ENCODE measurements at places on chromosomes 5 and 9. TPM values are rescaled to one million over a fixed set of nuclear protein-coding genes. Genes with fewer than 3 reads are reported as not detected.

The FGF18 gene
- total RNA-seq: 0.63 TPM

The PDZD2 gene
- 2.7 TPM for total RNA-seq

The ANKRD31 gene
- total RNA-seq: 0.17 TPM

The NMUR2 gene
- total RNA-seq: 0.09 TPM

The ZBED3 gene
- total RNA-seq: 16.6 TPM

The HMMR gene
- total RNA-seq: 1.8 TPM

The GGTA1 gene
- total RNA-seq: 8.4 TPM

The IFNK gene
- total RNA-seq: not detected

The REEP2 gene
- 7.6 TPM for total RNA-seq

The PCDHB13 gene
- 8.3 TPM for total RNA-seq

The PCDHGC4 gene
- total RNA-seq: 2.6 TPM

The P4HA2 gene
- 47.5 TPM for total RNA-seq

The DDX4 gene
- total RNA-seq: not detected

The RGS7BP gene
- 1.5 TPM for total RNA-seq

The IRX1 gene
- total RNA-seq: not detected

The LCNL1 gene
- total RNA-seq: 0.92 TPM

The SREK1 gene
- 54.1 TPM for total RNA-seq

The BARHL1 gene
- total RNA-seq: not detected

The ARL10 gene
- 6.6 TPM for total RNA-seq

The TMEM250 gene
- 40.6 TPM for total RNA-seq

The PHAX gene
- 30.2 TPM for total RNA-seq

The IL31RA gene
- 0.17 TPM for total RNA-seq

The PRR16 gene
- 4.9 TPM for total RNA-seq

The PKD2L2 gene
- total RNA-seq: not detected

The BTNL8 gene
- 47.3 TPM for total RNA-seq

The FREM1 gene
- 8.2 TPM for total RNA-seq

The EPB41L4B gene
- 31.1 TPM for total RNA-seq

The DMRT3 gene
- not detected for total RNA-seq

The PCDHAC1 gene
- total RNA-seq: 12.2 TPM

The SPATA31C1 gene
- not detected for total RNA-seq

The PCDHGB6 gene
- 11.6 TPM for total RNA-seq

The TRIP13 gene
- 0.92 TPM for total RNA-seq

The SPINK4 gene
- total RNA-seq: 2.5 TPM

The PJA2 gene
- 89.6 TPM for total RNA-seq

The FBN2 gene
- 3.5 TPM for total RNA-seq

The CDH18 gene
- total RNA-seq: 0.32 TPM
